ENCODE measurements at places on chromosomes 2 and 18. TPM values are rescaled to one million over a fixed set of nuclear protein-coding genes. Genes with fewer than 3 reads are reported as not detected.

The ARHGAP15 gene
- polyA plus RNA-seq, result 242 TPM

GRCh38 chr2:108594132-108594981 is 60.1 kb downstream of the LIMS1 start:
- no peak for DNase-seq

The STAT4 gene
- polyA plus RNA-seq, result 24.2 TPM

The CNGA3 gene
- polyA plus RNA-seq, result not detected

DNA sequence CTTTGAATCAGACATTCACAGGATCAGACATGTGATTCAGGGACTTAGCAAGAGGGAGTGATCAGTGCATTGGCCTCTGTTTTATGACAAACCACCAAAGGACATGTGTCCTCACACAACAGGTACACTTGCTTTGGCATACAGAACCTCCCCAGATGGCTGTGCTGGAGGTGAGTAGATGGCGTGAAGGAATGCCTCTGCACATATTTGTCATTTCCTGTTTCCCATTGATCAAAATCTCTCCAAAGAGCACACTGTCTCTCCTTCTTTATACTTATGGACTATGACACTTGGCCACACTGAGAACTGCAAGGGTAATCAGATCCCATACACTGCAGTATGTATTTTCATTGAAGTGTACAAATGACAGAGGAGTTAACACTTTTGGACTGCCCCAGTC is 927.6 kb downstream of the TSN start:
- DNase-seq, result no peak

DNA sequence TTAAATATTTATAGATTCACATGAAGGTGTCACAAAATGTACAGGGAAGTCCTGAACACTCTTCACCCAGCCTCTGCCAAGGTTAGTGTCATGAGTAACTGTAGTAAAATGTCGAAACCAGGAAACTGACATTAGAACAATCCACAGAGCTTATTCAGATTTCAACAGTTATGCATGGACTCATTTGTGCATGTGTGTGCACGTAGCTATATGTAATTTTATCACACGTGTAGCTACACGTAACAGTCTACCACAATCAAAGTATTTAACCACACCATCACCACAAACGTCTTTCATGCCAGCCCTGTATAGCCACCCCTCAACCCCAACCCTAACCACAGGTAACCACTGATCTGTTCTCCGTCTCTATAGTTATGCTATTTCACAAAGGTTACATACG is 211.7 kb upstream of the REV1 start:
- no peak for DNase-seq

DNA sequence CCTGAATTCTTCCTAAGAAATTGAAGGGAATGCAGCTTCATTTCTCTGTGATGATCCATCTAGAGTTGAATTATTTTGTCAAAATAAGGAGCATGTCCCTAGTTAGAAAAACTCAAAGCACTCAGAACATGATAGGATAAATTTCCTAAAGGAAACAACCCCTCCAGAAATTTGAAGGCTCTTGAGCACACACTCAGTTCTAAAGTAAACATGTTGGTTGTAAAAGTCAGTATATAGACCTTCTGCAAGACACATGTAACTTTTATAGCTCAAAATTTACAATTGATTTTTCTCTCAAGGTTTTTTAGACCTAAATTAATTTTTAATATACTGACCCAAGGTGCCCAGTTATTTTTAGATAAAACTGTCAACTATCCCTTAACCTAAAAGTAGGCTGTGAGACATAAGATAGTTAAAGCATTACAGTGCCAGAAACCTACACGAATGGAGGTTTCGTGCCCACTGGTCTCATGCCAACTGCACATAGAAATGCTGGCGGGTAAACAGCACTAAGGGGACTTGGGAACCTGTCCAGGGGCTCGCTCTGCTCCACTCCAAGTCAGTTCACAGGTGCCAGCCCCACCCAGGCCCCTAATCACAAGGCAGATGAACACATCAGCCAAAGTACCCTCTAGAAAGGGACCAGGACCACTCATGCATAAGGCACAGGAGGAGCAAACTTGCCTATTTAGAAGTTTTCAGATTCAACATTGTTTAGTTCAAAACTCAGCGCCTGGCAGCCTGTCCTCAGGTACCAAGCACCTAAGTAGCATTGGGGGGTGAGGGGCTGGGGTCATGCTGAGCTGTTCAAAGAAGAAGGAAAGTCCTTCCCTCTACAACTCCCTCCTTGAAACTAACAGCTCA is 106.5 kb downstream of the SMC6 start:
- DNase-seq, result no peak

DNA sequence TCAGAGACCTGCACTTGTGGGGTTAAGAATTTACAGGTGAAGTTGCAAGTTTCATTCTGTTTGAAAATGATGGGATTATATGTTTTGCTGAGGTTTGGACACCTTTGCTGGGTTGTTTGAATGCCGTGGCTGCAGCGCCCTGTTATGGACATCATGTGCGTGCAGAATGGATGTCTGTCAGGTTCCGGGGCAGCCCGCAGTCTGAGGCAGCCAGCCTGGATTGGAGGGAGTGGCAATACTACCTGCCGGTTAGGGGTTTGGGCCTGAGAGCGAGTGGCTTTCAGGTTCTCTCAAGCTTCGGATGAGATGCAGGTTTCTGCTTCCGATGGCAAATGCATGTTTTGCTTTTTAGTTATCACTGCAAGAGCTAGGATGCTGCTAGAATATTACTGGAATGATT is 1.1 kb downstream of the CASP8 start:
- DNase-seq, result peak; percentile 59

DNA sequence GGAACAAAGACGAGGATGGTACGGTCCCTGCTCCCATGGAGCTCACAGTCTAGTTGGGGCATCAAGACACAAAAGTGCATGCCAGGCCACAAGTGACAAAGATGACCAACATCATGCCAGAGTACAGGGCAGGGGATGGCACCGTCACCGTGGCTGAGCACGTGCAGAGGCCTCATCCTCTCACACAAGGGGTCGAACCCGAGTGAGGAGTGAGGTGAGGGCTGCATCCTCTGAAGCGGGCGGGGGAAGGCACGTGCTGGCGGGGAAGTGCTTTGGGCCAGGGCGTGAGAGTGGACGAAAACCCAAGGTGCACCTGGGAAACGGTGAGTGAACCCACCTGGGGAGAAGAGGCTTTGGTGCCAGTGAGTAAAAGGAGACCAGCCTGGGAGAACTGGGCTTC is 41.0 kb downstream of the MRPL35 start:
- DNase-seq, result no peak

The EFHD1 gene
- polyA plus RNA-seq, result 1.3 TPM

GRCh38 chr2:238096311-238097011 is 3.7 kb upstream of the ESPNL start:
- no peak for DNase-seq

Data from CD4-positive, CD25-positive, alpha-beta regulatory T cell (primary cell).